ENCODE measurements at places on chromosomes 6 and 20.

- DNase-seq = peak; percentile 62
These were observed 177.8 kb upstream of the ECI2 start for GRCh38 chr6:4313044-4313686.

- DNase-seq = no peak
These were observed 177.7 kb downstream of the DLL1 start for GRCh38 chr6:170113141-170113540.

DNA sequence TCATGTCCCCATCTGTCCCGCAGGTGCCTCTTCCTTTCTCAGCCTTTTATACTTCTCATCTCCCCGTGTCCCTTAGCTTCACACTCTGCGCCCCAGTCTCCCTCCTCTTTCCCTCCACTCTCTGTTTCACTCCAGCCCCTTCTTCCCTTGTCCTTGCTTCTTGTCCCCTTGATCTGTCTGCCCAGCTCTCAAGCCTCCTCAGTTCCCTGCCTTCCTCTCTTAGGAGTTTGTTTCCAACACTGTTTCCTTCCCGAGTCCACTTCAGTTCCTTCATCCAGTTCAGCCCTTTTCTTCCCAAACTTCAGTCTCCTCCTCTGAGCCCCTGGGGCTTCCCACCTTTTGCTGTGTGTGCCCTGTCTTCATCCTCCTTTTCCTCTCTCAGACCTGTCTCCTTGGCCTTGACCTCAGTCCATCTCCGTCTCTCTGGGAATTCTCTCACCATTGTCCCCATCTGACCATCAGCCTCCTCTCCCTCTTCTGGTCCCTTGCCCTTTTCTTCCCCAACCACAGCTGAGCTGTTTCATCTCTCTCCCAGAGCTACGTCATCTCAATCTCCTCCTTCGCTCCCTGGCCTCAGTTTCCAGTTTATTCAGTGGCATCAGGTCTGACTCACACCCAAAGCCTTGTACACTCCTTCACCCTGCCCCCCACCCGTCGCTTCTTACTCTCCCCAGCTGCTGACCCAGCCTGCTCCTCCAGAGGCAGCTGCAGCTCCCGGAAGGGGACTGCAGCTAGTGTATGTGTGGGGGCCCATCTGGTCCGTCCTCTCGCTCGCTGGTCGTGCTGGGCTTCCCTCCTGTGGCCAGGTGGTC is 2.7 kb upstream of the DDR1 start:
- DNase-seq = no peak

- no peak for DNase-seq
These were observed 209.8 kb downstream of the HIVEP2 start for GRCh38 chr6:142735204-142735603.
